ENCODE measurements at places on chromosomes 4 and X. TPM values are rescaled to one million over a fixed set of nuclear protein-coding genes. Genes with fewer than 3 reads are reported as not detected.
A peak's percentile ranks its signal among the peaks of the same experiment; 100 is the strongest.

DNA sequence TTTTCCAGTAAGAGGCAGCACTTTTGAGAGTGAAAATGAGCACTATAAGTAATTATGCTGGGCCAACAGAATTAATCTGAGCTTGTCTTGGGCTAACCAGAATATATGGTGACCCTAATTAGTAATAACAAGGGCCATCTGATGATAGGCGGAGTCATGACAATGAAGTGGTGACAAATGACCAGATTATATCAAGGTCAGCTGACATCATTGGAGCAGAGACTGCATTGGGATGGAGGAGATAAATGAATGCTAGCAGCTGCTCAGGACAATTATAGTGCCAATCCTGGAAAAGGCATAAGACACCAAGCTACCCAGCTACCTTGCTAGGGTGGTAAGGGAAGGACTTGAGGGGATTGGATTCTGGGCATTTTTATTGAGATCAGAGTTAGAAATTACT lies 1548.7 kb downstream of the RPA4 start:
- DNase-seq = no peak

- no peak for DNase-seq
These were observed 2.6 kb upstream of the WWC2 start for GRCh38 chr4:183096276-183096965.

DNA sequence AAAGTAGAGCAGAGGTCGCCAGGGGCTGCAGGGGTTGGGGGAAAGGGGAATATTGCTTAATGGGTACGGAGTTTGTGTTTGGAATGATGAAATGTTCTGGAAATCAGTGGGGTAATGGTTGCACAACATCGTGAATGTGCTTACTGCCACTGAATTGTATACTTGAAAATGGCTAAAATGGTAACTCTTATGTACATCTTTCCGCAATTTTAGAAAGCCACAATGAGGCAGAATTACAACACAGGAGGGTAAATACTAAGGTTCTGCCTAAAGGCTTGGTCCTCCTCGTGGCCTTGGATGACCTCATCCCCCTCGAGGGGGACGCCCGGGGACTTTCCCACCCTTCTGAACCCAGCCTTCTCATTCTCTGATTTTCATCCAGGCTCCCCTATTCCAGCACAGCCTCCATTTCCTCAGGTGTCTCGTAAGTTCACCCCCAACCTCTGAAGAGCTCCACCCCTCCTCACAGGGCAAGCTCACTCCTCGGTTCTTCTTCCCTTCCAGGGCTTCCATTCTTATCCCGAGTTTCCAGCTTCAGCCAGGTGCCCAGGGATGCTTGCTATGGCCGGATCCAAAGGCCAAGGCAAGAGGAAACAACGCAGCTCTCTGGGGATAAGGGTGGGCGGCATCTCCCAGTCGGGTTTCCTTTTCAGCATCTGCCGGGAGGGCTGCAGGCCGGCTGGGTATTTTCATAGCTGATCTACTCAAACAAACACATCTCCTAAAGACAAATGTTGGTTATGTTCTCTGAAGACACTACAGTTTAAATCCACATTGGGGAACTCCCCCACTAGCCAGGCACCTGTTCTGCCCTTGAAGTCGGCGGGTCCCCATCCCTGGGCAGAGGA lies 71.3 kb upstream of the ACSL1 start:
- DNase-seq = peak; percentile 70

DNA sequence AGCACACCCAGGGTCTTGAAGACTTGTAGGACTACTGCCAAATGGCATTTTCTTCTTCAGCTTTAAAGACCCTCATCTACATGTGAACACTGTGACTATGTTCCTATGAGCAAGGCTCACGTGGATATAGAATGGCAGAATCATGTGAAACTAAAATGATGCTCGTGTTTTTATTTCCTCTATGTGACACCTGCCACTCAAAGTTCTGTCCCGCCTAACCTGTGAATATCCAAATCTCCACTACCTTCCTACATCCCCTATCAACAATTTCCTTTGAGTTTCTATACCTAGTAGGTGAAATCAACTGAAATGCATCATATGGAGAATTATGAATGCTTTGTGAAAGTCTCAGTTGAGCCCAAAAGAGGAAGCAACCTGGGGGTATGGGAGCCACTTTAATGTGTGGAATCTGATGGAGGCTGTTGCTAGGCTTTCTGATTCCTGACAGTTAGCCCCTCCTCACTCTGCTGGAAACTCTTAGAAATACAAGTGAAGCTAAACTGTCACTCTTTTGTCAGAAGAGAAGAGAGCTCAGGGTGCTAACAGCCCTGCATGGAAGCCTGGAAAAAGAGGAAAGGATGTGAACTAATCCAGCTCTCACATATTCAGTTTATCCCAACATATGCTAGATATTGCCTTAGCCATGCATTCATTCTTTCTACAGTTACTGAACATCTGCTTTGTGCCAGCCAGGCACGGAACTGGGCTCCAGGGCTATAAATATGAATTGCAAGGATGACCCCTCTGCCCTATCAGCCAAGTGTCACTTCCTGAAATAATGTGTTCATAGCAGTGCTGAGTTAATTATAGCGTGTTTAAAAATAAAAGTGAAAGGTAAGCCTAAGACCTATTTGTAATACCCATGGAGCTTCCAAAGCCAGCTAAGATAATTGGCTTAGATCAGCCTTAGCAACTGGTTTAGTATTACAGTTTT lies 11.0 kb downstream of the LHFPL1 start:
- no peak for DNase-seq

- no peak for DNase-seq
These were observed 9.9 kb downstream of the CENPVL3 start for GRCh38 chrX:51608766-51609165.

- no peak for DNase-seq
These were observed 19.4 kb upstream of the TMPRSS11F start for GRCh38 chr4:68148800-68149685.

GRCh38 chr4:38468339-38468866 lies 195.6 kb upstream of the KLF3 start:
- DNase-seq = no peak

DNA sequence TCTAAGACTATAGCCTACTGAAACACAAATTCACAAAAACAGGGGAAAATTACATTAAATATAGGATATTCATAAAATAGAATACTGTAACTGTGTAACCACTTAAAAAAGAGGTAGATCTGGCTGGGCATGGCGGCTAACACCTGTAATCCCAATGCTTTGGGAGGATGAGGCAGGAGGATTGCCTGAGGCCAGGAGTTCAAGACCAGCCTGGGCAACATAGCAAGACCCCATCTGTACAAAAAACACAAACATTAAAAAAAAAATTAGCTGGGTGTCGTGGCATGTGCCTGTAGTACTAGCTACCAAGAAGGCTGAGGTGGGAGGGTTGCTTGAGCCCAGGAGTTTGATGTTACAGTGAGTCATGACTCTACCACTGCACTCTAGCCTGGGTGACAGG lies 33.4 kb downstream of the RPS6KA3 start:
- DNase-seq = no peak

GRCh38 chr4:106358899-106359298 lies 9.7 kb downstream of the GIMD1 start:
- no peak for DNase-seq

GRCh38 chr4:113823291-113823659 lies 61.7 kb upstream of the CAMK2D start:
- no peak for DNase-seq

GRCh38 chrX:147847999-147848398 lies 63.7 kb upstream of the FMR1 start:
- DNase-seq = peak; percentile 16

DNA sequence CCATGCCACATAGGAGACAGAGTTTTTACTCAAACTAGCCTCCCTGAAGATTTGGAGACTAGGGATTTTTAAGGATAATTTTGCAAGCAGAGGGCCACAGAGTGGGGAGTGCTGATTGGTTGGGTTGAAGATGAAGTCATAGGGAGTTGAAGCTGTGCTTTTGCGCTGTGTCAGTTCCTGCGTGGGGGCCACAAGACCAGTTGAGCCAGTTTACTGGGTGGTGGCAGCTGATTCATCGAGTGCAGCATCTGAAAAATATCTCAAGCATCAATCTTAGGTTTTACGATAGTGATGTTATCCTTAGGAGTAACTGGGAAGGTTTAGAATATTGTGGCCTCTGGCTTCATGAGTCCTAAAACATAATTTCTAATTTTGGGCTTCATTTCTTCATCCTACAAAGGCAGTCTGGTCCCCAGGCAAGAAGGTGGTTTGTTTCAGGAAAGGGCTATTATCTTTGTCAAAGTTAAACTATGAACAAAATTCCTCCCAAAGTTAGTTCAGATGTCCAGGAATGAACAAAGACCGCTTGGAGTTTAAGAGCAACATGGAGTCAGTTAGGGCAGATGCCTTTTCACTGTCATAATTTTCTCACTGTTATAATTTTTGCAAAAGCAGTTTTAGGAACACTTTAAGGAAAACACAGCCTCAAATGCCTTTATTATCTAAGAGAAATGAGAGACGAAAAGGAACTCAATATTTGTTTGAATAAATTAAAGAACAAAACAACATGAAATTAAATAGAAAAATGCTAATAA lies 960.8 kb upstream of the PRKX start:
- no peak for DNase-seq

DNA sequence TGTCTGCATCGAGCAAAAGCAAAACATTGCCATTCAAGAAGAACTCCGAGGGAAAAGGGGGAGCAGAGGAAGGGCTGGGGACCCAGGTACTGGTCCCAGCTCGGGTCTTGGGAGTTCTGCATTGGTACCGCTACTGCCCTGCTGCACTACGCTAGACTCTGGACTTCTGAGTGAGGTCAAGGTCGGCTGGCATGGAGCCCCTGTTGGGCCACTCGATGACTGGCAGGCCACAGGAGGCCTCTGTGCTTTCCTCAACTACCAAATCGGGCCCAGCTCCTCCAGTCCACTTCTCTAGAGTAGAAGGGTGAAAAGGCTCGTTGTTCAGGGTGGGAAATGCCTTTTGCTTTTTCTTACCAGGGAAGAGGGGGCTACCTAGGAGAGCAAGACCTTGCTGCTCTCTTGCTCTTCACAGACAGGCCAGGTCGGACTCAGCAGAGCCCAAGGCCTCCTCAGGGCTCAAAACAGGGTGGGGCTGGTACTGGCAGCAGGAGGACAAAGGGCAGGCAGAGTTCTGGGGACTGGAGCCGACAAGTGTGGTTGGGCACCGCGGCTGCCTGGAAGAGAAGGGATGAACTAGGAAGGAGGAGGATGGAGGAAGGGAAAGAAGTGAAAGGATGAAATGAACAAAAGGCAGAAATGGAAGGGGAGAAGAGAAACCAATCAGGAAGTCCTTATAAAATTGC lies 8.9 kb upstream of the IRAK1 start:
- no peak for DNase-seq

The ZGRF1 gene
- polyA plus RNA-seq = 27.2 TPM

All from left lung (tissue), 14 donors.